Umbilical cord (tissue), 2 donors: ENCODE measurements at places on chromosomes 3 and 15.

DNA sequence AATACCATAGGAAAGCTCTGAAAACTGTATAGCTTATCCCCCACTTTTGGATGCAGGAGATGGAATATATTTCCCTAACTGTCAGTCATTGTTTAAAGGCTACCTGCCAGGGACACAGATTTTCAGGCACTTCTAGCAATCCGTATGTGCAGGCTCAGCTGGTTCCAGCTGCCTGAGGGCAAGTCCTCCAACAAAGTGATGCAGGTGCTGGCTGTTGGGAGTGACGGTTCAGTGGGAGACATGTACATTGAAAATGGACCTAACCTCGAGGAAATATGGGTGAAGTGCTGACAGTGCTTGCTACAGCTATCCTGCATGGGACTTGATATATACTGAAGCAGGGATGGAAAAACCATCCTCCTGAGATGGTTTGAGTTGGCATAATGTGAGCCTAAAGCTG is 153.1 kb upstream of the GAP43 start:
- DNase-seq, result no peak

GRCh38 chr15:101440846-101441590 is 48.5 kb downstream of the PCSK6 start:
- no peak for DNase-seq

- no peak for DNase-seq
These were observed 17.2 kb downstream of the KLF13 start for GRCh38 chr15:31343831-31344230.

DNA sequence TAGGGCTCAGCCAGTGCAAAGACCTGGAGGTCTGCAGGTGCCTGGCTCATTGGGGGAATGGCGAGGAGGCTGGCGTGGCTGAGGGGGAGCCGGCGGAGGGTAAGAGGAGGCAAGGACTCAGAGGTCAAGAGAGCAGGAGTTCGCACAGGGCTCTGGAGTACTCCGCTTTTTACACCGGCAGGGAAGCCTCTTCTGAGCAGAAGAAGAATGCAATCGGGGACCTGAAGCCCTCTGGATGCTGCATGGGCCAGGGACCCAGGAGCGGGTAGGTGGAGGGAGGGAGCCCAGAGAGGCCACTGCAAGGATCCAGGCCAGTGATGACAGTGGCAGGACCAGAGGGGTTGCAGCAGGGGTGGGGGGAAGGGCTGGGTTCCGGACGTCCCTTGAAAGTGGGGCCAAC is 70.4 kb upstream of the TAMM41 start:
- DNase-seq, result no peak

DNA sequence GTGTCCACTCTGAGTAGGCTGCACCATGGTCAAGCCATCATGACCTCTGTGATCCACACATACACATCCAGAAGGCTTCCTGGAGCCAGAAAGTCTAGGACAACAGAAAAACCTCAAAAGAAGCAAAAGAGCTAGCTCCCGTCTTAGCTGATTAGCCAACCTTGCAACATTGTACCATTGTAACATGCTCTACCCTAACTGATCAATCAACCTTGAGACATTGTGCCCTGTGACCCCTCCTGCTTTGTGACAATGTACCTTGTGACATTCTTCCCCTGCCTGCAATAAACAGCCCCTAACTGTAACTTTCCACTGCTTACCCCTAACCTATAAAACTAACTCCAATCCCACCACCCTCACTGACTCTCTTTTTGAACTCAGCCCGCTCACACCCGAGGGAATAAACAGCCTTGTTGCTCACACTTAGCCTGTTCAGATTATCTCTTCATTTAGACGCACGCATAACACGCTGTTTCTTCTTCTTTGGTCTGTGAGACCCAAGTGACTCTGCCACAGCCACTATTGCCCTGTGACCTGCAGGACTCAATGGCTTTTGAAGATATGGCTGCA is 1104.6 kb downstream of the OTOL1 start:
- DNase-seq, result no peak

GRCh38 chr3:127639173-127640041 is 10.4 kb downstream of the PODXL2 start:
- DNase-seq, result no peak

- no peak for DNase-seq
These were observed 177.5 kb downstream of the SUCNR1 start for GRCh38 chr3:152050903-152051302.

DNA sequence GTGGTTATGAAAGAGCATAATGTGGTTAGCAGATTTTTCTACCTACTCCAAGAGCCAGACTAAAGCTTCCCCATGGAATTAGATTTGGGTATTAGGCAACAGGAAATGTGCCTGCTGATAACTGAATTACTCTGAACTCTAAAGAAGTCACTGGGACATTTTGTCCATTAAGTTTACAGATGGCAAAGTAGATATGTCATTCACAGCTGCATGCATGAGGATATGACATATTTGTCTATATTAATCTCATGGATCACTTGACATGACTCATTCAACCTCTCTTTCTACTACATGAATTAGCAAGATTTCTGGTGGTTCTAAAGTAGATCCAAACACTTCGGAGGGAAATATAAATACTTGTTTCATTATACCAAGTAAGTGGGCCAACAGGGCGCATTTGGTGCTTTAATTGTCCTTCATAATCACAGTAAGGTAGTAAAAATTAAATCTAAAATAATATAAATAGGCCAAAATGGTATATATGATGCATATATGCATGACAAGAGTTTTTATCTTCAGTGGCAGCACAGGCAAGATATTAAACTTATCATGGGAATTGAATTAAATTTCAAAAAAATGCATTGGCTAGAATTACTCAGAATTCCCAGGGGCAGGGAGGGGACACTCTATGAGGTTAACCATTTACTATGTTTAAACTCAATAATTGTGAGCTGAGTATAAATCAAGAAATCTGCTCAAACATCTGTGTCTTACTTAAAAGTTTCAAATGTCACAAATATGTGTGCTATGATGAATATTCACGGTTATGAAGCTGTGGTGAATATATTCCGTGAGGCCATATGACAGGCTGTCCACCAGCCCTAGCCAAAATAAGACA is 365.3 kb upstream of the KCNMB2 start:
- peak; percentile 31 for DNase-seq

DNA sequence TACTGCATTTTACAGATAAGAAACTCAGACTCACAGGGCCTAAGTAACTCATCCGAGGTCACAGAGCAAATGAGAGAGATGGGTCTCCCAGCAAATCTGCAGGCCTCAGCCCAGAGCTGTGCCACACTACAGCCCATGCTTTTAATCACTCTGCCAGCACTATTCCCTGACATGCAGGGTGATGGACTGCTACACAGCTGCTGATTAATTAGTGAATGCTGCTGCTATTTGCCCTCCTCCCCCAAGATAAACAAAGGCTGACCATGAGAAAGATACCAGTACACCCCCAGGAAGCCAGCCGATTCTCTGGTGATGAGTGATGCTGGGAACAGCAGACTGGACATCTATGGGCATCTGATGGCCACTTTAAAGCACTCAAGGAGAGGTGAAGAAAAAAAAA is 39.3 kb downstream of the RFTN1 start:
- DNase-seq, result no peak

GRCh38 chr15:49901321-49901720 is 217.7 kb downstream of the ATP8B4 start:
- DNase-seq, result peak; percentile 89

GRCh38 chr3:133986311-133986710 is 43.4 kb downstream of the SLCO2A1 start:
- DNase-seq, result peak; percentile 28

- no peak for DNase-seq
These were observed 3.6 kb downstream of the GADL1 start for GRCh38 chr3:30890907-30891306.

- DNase-seq, result peak; percentile 27
These were observed 215.5 kb downstream of the NR1D2 start for GRCh38 chr3:24160424-24161095.

GRCh38 chr3:31636049-31636448 is 103.3 kb downstream of the STT3B start:
- DNase-seq, result no peak

DNA sequence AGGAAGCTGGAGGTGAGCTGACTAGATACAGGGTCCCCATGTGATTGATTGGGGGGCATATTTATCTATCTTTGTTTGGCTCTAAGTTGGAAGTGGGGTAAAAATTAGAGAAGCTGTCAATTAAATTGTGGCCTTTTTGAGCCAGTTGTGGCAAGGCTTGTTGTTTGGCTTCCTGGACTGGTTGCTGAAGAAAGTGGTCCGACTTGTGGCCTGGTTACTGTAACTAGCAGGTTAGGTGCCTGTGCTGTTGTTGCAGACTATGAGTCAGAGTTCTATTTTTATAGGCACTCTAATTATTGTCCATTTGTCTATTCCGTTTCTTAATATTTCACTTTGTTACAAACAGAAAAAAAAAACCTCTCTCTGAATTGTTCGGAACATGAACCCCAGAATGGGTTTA is 129.1 kb upstream of the CNTN6 start:
- no peak for DNase-seq

- DNase-seq, result peak; percentile 72
These were observed 137.3 kb upstream of the UBE2E1 start for GRCh38 chr3:23668430-23668904.

GRCh38 chr15:89362203-89363101 is 27.8 kb upstream of the POLG start:
- no peak for DNase-seq

- peak; percentile 63 for DNase-seq
These were observed 27.1 kb downstream of the IL20RB start for GRCh38 chr3:136984837-136985236.

DNA sequence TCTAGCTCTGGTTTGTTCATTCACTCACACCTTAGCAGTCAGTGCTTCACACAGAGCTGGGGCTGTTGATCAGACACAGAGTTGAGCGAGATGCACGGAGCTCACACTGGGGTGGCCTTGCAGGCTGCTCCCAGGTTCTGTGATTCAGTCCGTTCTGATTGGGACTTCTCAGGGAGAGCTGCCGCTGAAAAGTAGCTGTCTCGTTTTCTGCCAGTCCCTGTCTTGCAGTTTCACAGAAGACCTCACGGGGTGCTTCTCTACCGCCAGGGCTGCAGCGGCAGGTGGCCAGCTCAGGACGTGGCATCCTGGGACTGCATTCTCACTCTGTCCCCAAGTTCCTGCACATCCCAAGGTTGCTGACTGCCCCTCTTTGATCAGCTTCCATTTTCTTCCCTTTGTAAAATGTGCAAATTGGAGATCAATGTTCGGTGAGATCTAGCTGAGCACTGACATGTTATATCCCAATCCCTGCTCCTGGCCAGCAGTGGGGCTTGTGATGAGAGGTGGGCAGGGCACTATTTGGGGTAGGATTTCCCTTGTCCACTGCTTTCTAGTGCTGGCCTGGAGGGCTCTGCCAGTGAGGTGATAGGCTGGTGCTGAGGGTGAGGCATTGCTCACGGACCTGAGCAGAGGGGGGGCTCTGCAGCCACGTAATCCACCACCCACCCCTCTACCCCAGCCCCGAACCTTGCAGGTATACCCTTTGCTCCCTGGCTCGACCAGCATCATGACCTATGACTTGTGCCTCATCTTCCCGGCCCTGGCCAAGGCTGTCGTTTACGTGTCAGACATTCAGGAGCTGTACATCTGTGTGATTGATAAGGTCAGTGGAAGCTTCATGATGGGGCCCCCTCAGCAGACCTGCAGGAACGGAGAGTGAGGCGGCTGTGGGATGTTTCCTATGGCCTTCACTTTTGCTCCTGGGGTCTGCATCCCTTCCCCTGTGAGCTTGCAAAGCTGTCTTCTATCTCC is 5.3 kb upstream of the TXNRD3 start:
- DNase-seq, result no peak

- no peak for DNase-seq
These were observed 619.0 kb upstream of the AGTR1 start for GRCh38 chr3:148078658-148079057.

DNA sequence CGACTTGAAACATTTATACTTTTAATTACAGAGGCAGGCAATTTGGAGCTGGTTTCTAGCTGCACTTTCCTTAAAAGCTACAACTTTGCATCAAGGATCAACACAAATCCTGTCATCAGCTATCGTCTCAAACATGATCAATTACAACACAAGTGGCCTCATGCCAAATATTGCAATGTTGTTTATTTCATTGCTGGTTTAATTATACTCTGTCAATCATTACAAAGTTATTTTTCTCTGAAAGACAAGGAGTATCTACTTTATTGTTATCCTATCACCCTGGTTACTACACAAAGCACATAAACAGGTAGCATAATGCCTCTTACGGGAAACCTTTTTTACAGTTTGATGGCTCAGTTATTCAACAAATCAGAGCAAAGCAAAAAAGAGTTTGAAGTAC is 58.0 kb upstream of the FOXB1 start:
- no peak for DNase-seq

DNA sequence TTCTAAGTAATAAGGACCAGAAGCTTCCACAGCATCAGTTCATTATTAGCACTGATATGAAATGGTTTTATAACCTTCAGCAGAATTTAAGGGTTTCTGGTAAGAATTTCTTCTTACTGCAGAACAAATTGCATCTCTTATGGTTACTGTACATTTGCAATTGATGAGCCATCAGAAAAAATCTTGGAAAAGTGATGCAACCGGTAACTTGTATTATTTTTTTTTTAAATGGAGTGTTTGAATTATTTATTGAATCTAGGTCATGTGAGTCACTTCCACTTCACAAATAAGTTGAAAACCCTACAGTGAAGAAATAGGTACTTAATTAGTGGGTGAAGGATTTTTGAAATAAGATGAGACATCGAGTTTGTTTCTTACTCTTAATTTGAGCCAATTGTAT is 786.0 kb downstream of the TUSC7 start:
- no peak for DNase-seq

- no peak for DNase-seq
These were observed 133.3 kb upstream of the SLC24A5 start for GRCh38 chr15:47987461-47987860.

GRCh38 chr15:77864211-77865105 is 213.1 kb downstream of the TBC1D2B start:
- DNase-seq, result no peak

- no peak for DNase-seq
These were observed 205.0 kb upstream of the STAC start for GRCh38 chr3:36175113-36175812.

DNA sequence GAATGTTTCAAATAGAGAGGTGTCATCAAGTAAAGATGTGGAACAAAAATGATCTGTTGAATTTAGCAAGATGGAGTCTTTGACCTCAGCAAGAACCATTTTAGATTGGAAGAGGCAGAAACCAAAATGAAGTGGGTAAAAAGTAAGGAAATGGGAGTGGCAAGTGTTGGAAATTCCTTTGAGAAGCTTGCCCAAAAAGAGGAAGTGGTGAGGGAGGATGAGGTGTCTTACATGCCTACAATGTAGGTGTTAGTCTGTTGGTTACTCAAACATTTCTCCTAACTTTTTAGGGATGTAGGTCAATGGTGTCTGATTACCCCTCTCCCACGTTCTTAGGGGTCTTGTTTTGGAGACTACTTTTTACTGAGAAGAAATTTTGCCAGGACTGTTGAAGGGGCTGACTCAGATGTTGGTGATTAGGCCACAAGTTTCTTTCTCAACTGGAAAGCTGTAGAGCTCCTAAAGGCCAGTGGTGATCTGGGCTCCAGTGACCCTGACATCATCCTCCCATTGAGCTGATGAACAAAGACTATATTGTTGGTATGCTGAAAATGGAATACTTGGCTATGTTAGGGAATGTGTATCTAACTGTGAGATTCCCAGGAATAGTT is 5.1 kb downstream of the PPP2R3A start:
- no peak for DNase-seq

GRCh38 chr3:124730129-124730940 is at the start of gene UMPS:
Gene UMPS (plus strand): TSS chr3:124730452. CDS start chr3:124730472, 20 bp downstream.
- DNase-seq, result peak; percentile 91
